ENCODE measurements at places on chromosomes 3 and 15. TPM values are rescaled to one million over a fixed set of nuclear protein-coding genes. Genes with fewer than 3 reads are reported as not detected.

The TGM4 gene
- total RNA-seq = not detected

The BCHE gene
- 14.0 TPM for total RNA-seq

DNA sequence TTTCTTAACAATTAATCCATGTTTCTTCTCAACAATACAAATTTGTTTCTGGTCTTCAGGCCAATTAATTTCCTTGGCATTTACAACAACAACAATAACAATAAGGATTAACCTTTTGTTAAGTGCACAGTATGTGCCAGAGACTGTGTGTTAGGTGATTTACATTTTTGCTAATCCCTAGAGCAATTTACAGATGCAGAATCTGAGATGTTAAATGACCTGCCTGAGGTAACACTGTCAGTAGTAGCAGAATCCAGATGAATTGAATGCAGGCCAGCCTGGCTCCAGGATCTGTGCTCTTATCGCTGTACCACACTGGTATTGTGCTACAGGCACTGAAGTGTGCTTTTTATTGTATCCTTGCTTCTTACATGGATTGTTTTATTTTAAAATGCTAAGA, 122.2 kb downstream of the MEIS2 start:
- DNase-seq = no peak

GRCh38 chr3:21449738-21450137, 301.3 kb downstream of the ZNF385D start:
- no peak for DNase-seq

The PLS1 gene
- total RNA-seq = not detected

DNA sequence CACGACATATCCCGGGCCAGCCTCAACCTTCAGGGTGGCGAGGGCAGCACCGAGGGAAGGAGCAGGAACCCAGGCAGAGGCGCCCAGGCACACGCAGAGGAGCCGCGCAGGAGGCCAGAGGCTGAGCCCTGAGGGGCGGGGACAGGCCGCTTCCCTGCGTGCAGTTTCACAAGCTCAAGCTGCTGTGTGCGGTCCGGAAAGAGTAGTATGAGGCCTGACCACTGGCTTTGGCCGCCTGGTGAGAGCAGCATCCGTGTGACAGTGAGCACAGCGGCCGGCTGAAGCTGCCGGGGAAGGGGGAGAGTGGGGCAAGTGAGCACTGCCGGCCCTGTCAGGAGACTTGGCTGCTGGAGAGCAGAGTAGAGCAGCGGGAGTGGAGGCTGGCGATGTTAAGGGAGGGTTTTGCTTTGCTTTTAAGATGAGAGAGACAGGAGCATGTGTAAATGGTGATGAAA, 8.7 kb downstream of the ZDHHC19 start:
- DNase-seq = peak; percentile 91

- no peak for DNase-seq
Measured at GRCh38 chr15:35605764-35606449, 59.9 kb upstream of the DPH6 start.

- DNase-seq = no peak
Measured at GRCh38 chr3:179450261-179450701, 989 bp downstream of the GNB4 start.

GRCh38 chr3:44984335-44984734, 8.3 kb downstream of the EXOSC7 start:
- DNase-seq = no peak

- DNase-seq = no peak
Measured at GRCh38 chr15:77239882-77240608, 169.1 kb upstream of the TSPAN3 start.

GRCh38 chr15:66369773-66370651, 13.5 kb upstream of the TIPIN start:
- no peak for DNase-seq

GRCh38 chr15:47383102-47383501, 334.2 kb upstream of the SEMA6D start:
- DNase-seq = no peak

Data from posterior vena cava (tissue), 2 donors.